SW480 (cell line): ENCODE measurements at places on chromosomes 7 and 10.
A peak's percentile ranks its signal among the peaks of the same experiment; 100 is the strongest.

DNA sequence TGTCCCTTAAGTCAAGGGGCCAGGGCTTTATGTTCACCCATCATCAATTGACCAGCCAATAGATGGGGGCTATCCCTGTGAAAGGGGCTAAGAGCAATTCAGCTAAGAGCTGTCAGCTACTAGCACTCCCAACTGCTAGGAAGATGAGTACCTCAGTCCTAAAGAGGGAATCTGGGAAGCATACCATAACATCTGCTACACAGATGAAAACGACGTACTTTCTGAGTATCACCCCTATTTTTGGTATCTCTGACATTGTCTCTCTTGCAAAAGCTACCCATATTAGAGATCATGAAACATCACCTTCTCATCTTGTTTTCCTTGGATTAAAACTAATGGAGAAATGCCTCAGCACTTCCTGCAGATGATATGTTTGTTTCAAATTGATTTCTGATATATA lies 7.5 kb upstream of the SMNDC1 start:
- no peak for DNase-seq

DNA sequence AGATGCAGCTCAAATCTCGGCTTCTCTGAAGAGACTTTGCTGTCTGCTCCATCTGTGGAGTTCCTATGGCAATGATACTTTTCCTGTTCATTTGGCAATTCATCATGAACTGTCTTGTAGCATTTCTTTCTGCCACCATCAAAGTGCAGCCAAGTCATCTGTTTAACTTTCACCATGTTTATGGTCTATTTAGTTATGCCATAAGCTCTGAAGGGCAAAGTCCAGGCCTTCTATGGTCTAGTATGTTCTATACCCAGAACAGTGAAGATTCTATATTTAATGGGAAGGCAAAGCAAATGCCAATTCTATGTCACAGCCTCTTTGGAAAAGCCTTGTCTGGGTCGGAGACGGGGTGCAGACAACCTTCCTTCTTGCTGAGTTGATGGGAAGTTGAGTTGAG lies 472.6 kb downstream of the PLXNA4 start:
- DNase-seq: no peak

- peak; percentile 56 for DNase-seq
These were observed 663.5 kb downstream of the KCNMA1 start for GRCh38 chr10:76974017-76974691.

DNA sequence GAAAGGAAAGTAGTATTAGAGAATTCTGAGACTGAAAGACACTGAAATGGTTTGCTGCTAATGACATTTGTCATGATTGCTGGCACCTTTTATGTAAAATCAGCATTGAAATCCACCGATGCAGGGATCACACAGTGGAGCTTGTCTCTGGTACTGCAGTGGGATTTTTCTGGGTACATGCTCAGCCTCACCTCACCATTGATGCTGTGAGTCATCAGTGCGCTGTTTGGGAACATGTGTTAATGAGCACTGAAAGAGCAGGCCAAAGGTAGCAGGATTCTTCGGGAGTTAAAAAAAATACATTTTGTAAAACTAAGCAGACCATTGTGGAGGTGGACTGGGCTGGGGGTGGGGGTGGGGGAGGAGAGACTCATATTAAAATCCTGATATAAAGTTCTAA lies 174.9 kb downstream of the CREB5 start:
- DNase-seq: peak; percentile 62

DNA sequence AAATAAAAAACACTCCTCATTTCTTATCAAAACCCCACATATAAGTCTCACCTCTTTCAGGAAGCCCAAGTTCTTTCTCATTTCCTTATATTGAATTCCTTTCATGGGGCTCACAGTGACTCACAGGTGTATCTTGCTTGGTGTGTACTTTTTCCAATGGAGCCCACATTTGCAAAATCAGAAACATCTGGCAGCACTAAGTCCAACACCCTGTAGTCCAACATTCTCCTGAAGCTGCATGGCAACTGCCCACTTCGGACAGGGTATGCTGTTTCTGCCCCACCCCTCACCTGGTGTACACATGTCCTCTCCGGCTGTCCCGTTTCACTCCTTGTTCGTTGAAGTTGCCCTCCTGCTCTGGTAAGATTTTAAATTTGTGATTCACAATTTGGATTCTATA lies 544.1 kb downstream of the SORCS3 start:
- DNase-seq: no peak

DNA sequence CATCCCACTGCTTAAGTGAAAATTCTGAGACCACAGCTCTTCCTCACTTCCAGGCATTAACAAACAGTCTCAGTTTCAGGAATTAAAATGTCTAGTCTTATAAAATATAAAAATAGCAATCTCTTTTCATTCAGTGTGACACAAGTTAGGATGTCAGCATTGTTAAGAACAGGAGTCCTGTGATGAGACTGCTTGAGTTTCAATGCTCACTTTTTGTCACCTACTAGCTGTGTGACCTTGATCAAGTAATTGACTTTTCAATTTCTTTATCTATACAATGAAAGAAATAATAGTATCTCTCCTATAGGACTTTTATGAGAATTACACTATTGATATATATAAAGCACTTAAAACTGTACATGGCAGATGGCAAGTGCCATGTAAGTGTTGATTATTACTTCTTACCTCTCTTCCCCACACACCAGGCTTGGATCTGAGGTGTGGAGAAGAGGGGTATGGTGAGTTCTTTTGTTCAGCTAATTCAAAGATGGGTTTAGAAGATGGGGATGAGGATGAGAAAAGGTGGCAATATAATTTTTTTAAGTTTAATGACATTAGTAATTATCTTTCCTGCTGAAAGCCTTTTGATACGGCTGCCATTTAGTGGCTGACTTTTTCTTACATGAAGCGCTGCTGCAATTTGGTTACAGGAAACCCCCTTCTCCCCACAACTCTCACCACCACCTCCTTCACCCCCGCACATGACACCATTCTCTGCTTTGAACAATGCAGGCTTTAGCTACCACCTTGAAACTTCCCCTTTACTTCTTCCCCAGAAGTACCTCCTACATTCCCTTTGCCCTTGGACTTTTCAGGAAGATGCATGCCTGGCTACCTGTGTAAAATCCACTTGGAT lies 20.8 kb upstream of the HYAL4 start:
- no peak for DNase-seq

DNA sequence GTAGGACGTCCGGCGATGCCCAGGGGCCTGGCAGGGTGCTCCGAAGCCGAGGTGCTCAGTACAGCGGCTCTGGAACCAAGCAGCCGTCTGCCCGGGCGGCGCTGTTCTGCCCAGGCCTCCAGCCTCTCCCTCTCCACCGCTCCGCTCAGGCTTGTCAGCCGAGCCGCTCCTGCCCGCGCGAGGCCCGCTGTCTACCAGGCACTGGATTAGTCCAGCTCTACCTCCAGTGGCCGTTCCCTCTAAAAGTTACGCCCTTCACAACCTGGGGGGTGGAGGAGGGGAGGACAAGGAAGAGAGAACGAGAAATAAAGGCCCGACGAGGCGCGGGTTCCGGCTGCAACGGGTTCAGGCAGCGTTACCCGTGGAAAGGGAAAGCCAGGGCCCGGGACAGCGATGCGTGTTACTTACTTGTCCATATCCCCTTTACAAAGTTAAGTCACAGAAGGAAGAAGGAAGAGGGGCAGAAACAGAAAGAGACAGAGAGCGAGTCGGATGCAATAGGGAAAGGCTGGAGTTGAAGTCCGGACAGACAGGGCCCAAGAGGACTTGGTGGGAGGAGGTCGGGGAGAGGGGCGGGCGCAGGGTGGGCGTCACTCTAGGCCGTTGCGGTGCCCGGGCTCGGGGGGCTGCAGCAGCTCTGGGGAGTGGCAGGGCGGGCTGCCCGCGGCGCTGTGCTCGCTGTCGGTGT lies 2.8 kb downstream of the SP8 start:
- DNase-seq: no peak
